ENCODE measurements at places on chromosomes 1 and 21.

- DNase-seq: no peak
Measured at GRCh38 chr1:201883266-201883665, 5.4 kb upstream of the SHISA4 start.

GRCh38 chr1:89523572-89524368, 859 bp upstream of the LRRC8B start:
- DNase-seq: peak; percentile 21

DNA sequence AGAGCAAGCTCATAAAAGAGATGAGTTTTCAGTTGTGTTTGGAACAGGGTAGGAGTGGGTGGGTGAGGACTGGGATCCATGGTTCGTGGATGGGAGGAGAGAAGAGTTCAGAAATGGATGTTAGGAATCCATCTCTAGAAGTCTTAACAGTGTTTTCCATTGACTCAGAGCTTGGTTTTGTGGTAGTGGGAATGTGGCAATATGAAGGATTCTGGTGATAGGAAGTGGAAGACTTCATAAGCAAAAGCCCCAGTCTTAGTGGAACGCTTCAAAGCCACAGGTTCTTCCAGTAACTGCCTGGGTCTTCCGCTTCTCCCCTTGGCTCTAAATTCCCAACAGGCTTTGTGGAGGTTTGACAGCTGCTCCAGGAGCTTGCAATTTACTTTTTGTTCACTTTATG, 167.9 kb downstream of the KCNJ6 start:
- DNase-seq: no peak

GRCh38 chr1:154467434-154468102, 34.5 kb upstream of the TDRD10 start:
- DNase-seq: no peak

GRCh38 chr1:74853756-74854155, 120.8 kb downstream of the TYW3 start:
- no peak for DNase-seq

DNA sequence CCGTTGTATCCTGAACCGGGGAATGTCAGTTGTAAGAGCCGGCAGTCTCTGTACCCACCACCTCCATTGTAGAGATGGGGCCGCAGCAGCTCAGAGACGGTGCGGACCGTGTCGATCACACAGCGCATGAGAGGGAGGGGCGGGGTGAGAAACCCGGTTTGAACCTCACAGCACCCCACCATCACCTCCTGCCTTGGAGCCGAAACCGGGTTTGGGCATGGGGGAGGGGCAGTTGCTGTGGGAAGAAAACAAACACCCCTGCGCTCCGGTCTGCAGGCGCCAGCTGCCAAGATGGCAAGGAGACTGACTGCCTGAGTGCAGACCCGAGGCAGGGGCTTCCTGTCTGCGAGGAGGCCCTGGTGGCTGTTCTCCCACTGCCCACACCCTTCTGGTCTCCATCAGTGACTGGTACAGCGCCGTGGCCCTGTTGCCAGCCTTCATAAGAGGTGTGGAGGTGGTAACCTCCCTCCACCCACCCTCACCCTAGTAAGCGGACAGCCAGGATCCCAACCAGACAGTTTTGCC, 69.2 kb upstream of the SSBP3 start:
- DNase-seq: no peak

DNA sequence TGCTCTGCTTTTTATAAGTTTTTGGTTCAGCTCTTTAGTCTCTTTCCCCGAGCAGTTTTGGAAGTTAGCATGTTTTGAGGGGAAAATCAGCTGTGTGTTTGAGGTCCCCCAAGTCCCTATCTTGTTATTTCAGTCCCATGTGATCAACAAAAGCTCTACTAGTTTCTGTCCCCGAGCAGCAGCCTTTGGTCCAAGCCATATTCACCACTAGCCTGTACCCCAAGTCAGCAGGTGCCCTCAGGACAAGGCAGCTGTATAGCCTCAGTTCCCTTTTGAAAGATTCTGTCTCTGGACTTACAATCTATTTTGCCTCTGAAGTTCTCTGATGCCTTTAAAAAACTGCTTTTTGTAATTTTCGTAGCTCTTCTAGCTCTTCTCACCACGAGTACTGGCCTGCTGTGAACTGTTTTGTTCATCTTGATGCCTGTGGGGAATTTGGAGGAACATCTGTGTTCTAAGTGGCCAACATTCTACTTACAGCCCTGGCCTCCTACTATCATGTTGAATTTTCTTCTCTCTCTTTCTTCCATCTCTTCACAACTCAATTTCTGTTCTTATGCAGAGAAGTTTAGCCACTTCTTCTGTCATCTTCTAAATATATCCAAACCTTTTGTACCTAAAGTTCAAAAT, 16.7 kb downstream of the UAP1 start:
- no peak for DNase-seq

- no peak for DNase-seq
Measured at GRCh38 chr1:171127099-171127498, 36.4 kb downstream of the FMO3 start.

- DNase-seq: no peak
Measured at GRCh38 chr1:28172713-28173150, 3.8 kb downstream of the PTAFR start.

DNA sequence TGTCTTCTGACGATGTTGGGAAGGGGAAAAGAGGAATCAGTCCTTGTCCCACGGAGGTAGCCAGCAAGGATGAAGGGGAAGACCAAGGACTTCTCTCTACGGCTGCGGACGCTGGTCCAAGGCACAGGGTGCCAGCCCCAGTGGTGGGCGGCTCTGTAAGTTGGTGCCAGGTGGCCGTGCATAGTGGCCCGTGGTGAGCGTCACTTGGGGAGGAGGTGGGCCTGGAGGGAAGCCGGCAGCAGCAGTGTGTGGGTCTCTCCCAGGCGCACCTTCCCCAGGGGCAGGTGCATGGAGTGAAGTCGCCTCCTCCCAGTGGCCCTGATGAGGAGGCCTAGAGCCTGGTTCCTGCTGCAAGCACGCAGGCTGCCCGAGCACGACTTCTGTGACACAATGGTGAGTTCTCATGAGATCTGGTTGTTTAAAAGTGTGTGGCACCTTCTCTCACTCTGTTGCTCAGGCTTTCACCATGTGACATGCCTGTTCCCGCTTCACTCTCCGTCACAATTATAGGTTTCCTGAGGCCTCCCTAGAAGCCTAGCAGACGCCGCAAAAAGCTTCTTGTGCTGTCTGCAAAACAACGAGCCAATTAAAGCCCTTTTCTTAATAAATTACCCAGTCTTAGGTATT, 43.6 kb upstream of the TIAM1 start:
- DNase-seq: no peak

DNA sequence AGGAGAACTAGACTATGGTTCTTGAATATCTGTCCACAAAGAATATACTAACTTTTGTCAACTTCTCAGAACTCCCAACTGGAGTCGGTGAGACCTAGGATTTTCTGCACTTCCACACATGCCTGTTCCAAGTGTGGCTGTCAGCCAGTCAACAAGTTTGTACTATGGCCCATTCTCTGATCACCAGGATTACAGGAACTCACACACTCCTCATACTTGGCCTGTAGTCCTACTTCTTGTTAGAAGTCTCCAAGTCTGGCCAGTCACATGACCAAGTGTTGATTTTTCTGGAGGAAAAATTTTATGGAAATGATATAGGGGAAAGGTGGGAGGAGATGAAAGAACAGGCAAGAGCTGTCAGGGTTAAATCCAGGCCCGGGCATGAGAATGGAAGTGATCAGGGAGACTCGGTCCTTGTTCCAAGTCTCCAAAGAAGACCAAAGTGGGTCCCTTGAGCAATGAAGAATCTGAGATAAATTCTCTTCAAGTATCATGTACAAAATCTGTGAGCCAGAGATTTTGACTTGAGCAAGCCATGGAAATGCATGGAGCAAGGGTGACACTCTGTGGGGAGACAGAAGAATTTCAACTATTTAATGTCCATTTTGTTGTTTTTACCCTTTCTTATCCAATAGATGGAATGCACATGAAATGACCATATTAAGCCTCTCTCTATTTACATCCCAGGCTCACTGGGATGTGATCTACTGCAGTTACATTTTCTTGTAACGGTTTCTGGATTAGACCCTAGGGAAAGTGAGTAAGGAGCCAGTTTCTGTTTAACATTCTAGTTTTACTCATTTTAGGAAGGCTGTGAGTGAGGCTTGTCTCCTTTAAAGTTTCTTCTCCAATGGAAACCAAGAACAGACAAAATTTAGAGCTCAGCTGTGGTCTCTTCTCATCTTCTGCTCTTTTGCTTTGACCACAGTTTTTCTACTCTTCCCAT, 320.9 kb downstream of the ASTN1 start:
- peak; percentile 39 for DNase-seq

DNA sequence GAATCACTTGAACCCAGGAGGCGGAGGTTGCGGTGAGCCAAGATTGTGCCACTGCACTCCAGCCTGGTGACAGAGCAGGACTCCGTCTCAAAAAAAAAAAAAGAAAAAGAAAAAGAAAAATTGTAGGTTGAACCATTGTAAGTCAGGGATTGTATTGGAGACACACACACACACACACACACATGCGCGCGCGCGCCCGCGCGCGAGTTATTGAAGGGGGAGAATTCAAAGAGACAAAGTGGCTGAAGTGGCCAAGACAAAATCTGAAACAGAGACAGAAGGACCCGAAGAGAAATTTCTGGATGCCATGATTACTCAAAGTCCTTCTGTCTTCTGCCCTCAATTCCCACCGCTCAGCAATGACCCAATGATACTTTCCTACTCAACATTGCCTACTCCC, 3.7 kb upstream of the KLHDC9 start:
- DNase-seq: no peak

GRCh38 chr1:40748841-40749718, 34.5 kb upstream of the KCNQ4 start:
- no peak for DNase-seq

DNA sequence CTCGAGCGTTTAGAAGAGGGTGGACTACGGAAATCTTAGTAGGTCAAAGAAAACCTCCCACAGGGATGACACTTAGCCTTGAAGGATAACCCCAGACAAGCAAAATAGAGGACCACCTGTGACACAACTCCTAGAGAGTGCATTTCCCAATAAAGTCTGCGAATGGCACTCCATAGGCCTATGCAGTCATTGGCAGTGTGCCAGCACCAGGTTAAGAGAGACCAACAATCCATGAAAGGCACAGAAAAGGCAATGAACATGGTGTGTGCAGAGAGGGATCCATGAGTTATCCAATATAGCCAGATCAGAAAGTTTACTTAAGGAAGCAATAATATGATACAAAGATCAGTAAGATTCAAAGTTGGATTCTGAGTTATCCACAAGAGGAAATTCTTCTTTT, 45.2 kb upstream of the FMO2 start:
- peak; percentile 70 for DNase-seq

- DNase-seq: no peak
Measured at GRCh38 chr21:42475036-42475435, 21.0 kb downstream of the RSPH1 start.

DNA sequence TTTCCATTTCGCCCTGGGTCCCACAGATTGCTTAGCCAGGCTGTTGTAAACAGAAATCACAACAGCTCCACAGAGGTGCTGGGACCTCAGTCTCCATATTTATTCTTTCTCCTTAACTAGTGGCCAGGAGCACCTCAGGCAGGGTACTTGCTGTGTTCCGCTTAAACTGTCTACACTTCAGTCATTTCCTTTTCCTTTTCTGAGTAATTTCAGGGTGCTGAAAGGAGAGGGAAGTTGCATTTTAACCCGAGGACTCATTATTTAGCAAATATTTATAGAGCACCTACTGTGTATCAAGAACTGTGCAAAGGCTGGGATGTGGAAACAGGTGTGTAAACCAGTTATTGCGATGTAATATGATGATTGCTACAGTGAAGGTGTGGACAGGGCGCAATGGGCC, 41.9 kb downstream of the ACP6 start:
- DNase-seq: no peak

GRCh38 chr1:1605034-1605591, 5.2 kb upstream of the FNDC10 start:
- DNase-seq: no peak

GRCh38 chr1:58524353-58524945, 22.1 kb downstream of the OMA1 start:
- no peak for DNase-seq

GRCh38 chr1:51753969-51754368, 124.6 kb downstream of the NRDC start:
- no peak for DNase-seq

DNA sequence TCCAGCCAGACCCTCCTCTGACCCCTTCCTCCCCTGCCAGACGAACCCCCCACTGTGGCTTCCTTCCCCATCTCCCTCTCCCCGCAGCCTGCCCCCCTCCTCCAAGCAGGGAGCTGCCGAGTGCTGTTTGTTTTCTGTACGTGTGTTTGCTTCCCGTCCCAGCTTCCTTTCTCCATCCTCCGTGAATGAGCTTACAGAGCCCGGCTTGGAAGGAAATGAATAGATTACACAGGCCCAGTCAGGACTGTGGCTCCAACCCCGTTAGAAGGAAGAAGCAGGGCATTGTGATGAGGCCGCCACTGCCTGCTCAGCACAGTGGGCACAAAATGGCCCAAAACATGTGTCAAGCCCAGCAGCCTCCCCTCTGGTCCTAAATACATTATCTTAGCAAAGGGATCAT, 123.2 kb downstream of the IGSF21 start:
- DNase-seq: no peak

DNA sequence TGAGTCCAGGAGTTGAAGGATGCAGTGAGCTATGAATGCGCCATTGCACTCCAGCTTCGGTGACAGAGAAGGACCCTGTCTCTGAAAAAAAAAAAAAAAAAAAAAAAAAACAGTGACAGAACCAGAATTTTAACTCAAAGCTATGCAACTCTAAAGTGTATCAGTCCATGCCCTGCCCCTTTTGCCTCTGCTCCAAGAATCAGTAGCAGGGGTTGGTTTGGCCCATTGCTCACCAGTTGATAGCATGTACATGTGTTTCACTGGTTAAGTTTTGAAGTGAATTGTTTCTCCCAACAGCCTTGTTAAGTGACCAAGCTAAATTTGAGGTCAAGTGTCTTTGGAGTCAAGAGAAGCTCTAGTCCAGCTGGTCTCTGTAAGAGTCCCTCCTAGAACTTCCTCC, 245.9 kb downstream of the PLPP3 start:
- DNase-seq: no peak

DNA sequence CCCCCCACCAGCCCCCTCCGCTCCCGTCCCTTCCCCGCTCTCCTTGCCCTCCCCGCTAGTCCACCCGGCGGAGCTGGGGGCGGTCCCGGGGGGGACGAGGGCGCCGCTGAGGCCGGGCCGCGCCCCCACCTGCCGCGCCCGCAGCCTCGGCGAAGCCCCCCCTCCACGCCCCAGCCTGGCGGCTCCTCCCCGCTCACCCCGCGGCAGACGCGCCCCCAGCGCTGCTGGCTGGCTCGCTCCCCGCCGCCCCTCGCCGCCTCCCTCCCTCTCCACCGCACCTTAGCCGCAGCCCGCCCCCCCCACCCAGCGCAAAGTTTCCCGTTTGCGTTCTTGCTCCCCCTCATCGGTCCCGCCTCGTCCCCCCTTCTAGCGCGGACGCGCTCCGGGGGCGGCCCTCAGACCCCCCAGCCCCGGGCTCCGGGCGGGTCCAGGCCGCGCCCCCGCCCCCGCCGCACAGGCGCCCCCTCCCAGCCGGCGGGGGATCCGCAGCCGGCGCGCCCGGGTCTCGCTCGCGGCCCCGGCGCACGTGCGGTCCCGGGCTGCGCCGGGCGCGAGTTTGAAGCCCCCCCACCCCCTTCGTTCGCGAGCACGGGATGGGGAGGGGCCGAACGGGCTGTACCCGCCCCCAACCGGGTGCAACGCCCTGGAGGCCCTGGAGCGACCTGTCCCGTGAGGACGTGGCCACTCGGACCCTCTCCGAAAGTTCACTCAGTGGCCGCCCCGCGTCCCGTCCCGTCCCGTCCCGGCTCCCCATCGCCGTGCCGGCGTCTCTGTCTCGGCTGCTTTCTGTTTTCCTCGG, 623 bp downstream of the PTPRF start:
- DNase-seq: no peak

- DNase-seq: no peak
Measured at GRCh38 chr1:85144351-85144750, 56.5 kb downstream of the SYDE2 start.

GRCh38 chr1:92363401-92363800, 64.5 kb downstream of the RPAP2 start:
- no peak for DNase-seq

Measured in NCI-H187 treated with DMSO at 0.1 percent for 48 hours (cell line).